ENCODE measurements at places on chromosomes 16 and 17.

GRCh38 chr16:63617047-63617989, 1504.5 kb downstream of the CDH11 start:
- DNase-seq: no peak

- no peak for DNase-seq
Observed at GRCh38 chr16:1466968-1467521, 7.8 kb downstream of the CLCN7 start.

GRCh38 chr16:26667307-26667706, 399.4 kb upstream of the C16orf82 start:
- DNase-seq: no peak

DNA sequence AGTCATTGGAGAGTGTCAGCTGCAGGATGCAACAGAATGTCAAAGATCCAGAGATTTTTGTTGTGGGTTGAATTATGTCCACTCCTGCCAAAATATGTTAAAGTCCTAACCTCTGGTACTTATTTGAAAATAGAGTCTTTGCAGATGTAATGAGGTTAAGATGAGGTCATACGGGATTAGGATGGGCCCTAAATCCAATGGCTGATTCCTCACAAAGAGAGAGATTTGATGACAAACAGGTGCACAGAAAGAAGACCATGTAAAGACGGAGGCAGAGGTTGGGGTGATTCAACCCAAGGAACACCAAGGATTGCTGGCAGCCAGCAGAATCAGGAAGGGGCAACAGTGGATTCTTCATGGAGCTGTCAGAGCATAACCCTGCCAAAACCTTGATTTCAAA, 34.5 kb upstream of the USP22 start:
- DNase-seq: no peak

- DNase-seq: no peak
Observed at GRCh38 chr16:70151941-70152509, 21.6 kb upstream of the CLEC18C start.

- no peak for DNase-seq
Observed at GRCh38 chr17:82101301-82101715, 3.3 kb upstream of the FASN start.

DNA sequence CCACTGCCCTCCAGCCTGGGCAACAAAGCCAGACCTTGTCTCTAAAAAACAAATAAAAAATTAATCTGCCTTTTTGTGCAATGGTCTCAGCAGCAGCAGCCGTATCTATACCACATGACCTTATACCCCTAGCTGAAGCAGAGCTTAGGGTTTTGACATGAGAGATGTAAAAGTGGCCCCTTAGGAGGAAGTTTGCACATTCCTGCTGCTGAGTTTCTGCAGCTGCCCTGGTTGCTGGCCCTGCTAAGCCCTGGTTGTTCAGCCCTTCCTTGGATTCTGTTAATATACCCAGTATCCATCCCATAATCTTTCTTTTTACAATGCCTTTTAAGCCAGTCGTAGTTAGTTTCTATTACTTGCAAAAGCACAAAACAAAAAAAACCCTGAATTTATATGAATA, 33.0 kb upstream of the PRKCB start:
- DNase-seq: no peak

GRCh38 chr17:43469145-43469544, 14.6 kb upstream of the DHX8 start:
- DNase-seq: peak; percentile 74

DNA sequence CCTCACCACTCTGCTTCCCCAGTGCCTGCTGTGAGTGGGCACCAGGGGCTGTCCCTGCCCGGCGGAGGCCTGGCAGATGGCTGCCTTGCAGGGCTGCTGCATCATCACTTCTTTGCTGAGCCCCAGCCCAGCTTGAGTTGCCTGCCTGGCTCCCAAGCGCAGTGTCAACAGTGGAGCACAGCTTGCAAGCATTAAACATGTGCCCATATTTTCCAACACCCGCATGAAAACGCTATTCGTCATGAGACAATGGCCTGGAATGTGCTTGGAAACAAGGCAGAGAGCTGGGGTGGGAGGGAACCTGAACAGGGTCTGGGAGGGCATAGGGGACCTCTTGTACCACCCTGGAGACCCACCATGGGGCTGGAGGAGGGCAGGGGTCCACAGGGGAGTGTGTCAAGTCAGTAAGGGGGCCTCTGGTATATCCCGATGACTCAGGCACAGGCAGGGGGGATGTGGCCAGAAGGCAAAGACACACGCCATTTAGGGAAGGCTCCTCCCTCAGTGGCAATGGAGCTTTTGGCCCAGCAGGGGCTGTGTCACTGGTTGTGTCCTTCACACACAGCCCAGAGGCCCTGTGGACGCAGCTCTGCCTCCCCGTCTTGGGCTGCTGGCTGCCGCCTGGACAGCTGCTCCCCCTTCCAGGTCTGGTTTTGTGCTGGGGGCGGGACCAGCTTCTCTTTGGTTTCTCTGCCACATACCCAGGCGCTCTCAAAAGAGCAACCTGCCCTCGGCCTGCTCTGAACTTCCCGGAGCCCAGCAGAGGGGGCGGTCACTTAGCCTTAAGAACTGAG, 17.4 kb upstream of the MTSS2 start:
- DNase-seq: peak; percentile 80

DNA sequence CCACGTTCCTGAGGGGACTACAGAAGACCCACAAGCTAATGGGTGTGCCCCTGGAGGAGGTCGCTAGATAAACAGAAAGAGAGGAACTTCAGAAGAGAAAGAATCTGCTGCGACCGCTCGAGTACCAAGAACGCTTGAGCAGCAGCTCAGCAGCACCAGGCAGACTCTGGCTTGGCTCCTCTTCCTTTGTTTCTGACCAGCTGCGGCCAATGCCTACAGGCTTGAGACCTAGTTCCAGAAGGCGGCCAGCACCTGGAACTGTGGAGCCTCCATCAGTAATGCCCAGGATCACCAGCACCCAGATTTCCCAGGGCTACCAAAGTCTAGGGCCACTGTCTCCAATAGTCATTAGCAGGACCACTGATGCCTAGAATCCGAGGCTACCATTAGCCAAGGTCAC, 26.0 kb upstream of the GOSR2 start:
- no peak for DNase-seq

DNA sequence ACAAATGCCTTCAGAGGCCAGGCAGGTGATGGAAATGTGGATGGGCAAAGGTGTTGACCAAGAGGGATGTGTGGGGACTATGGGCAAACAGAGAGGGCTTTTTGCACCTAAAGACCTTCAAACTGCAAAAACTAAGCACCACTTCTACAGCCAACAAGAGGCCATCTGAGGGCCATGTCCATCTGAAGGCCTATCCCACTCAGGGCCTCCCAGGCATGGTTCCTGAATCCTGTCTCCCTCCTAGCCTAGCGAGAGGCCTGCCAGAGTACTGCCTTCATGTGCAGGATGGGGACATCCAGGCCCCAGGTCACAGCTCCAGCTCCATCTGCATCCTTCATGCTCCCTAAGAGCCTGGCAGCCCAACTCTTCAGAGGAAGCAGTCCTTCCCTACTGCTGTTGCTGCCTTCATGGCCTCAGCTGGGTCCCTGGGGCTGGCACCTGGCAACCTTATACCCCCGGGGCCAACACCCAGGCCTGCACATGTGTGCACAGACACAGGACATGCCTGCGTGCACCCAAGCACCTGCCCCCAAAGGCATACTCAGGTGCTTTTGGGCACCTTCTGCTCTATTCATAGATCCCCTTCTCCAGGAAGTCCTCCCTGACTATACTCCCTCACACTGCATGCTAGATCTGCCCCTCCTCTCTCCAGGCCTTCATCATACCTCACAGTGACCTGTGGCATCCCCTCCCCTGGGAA, 95.2 kb downstream of the C16orf78 start:
- DNase-seq: no peak

- DNase-seq: no peak
Observed at GRCh38 chr16:83021746-83022145, 395.0 kb downstream of the CDH13 start.

DNA sequence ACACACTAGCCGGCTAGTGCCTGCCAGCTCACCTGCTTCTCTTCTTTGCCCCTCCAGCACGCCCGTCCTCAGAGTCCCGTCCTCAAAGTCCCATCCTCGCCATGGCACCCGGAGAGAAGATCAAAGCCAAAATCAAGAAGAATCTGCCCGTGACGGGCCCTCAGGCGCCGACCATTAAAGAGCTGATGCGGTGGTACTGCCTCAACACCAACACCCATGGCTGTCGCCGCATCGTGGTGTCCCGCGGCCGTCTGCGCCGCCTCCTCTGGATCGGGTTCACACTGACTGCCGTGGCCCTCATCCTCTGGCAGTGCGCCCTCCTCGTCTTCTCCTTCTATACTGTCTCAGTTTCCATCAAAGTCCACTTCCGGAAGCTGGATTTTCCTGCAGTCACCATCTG, 3.6 kb downstream of the SCNN1G start:
- DNase-seq: no peak

DNA sequence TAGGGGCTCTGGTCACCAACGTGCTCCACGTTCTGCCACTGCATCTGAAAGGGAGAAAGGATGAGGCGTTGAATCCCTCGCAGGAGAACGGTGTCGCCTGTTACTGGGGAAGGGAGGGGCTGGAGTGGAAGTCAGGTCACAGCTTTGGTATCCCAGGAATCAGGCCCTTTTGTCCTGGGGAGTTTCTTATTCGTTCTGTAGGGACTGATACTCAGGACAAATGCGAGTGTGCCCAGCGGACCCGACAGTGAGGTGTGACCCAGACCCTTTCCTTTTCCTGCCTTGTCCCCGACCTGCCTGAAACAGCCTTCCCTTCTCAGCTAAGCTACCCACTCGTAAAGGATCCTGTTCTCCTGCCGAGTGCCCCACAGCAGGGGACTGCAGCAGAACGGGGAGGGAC, 177.5 kb downstream of the VPS53 start:
- DNase-seq: no peak

DNA sequence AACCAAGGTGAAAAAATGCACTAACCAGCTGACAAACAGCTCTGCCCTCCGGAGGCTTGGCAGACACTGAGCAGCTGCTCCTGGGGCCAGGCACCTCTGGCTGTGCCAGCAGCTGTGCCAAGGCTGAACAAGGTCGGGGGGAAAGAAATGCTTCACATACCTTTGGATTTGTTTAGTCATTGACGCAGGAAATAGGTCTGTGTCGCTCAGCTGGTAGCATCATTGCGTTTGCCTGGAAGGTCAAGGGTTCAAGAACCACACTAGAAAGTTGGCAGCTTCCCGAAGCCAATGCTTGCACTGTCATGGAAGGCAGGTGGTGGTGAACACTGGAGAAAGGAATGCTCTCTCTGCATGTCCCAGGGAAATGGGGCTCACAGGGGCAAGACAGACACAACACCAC, 63.5 kb downstream of the PCTP start:
- DNase-seq: peak; percentile 87

DNA sequence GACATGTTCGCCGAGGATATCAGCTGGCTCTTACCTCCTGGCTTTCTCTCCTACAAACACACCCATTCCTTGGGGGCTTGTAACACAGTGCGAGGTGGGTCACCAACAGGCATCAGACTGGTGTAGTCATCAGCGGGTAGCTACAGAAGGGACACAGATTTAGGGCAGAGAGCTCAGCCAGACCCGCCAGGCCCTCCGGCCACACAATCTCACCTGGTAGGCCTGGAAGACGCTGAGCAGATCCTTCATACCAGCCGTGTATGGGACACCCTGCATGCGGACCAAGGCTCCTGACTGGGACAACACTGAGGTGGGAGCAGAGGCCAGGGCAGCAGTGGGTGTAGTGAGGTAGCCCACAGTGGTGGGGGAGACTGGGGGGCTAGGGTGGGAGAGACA, 5.8 kb downstream of the ESRP2 start:
- no peak for DNase-seq
